Activated CD4-positive, alpha-beta T cell treated with anti-CD3 and anti-CD28 coated beads for 48 hours (primary cell): ENCODE measurements at places on chromosomes 4 and X.

DNA sequence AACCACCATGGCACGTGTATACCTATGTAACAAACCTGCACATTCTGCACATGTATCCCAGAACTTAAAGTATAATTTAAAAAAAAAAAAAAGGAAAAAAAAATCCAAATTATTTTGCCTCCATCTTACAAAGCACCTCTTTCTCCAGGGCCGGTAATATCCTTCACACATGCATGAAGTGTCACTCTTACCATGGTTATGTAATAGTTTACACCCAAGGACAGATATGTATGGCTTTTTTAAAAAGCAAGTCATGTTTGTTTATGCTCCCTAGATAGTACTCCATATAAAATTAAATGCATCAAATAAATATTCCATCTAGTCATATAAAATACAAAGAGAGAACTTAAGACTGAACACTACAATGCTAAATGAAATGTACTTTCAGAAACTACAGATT is 22.5 kb downstream of the CHIC2 start:
- no peak for DNase-seq

DNA sequence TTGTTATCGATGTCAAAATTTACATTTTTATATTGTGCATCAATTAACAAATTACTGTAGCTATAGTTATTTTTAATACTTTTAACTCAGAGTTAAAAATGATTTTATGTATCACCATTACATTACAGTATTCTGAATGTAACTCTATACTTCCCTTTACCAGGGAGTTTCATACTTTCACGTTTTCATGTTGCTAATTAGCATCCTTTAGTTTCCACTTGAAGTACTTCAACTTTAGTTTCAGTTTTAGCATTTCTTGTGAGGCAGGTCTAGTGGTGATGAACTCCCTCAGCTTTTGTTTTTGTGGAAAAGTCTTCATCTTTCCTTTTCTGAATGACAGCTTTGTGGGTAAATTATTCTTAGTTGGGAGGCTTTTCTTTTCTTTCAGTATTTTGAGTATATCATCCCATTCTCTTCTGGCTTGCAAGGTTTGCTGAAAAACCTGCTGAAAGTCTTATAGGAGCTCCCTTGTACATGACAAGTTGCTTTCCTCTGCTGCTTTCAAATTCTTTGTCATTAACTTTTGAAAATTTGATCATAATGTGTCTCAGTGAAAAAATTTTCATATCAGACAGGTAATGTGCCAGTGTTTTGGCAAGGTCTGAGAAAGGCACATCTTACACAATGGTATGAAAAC is 9.8 kb upstream of the CISD2 start:
- no peak for DNase-seq

- DNase-seq, result peak; percentile 28
These were observed 738.7 kb upstream of the NDST4 start for GRCh38 chr4:115851918-115852766.

DNA sequence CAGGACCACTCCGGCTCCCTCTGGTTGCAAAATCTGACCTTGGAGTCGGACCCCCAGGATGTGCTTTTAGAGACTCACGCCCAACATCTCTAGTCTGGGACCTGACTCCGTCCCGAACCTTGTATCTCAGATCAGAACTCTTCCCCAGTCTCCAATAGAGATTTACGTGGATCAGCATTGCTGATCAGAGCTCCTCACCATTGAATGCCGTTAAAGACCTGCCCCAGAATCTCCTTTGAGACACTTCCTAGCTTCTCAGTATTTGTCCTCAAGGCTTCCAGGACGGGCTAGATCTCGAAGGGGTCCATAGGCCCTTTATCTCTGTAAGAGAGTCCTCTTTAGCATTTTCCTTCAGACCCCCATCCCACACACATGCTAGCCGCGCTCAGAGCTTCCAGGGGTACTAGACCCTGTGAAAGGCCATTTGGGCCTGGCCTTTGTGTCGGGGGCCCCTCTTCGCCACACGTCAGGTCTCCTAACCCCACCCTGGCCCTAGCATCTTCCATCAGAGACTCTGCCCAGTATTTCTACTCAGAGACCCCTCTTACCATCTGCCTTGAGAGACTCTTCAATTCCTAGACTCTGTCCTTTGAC is 662 bp downstream of the UBA1 start:
- no peak for DNase-seq

DNA sequence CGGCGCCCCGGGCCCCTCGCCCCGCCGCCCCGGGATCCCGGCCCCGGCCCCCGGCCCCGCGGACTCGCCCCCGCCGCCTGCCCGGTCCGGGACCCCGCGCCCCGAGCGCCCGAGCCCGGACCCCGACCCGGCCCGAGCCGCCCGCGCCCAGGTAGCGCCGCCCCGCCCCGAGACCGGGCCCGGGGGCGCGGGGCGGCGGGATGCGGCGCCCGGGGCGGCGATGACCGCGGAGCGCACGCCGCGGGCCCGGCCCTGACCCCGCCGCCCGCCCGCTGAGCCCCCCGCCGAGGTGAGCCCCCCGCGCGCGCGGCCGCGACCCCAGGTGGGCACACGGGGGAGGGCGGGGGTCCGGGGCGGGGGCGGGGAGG is 224 bp downstream of the FGFRL1 start:
- no peak for DNase-seq

DNA sequence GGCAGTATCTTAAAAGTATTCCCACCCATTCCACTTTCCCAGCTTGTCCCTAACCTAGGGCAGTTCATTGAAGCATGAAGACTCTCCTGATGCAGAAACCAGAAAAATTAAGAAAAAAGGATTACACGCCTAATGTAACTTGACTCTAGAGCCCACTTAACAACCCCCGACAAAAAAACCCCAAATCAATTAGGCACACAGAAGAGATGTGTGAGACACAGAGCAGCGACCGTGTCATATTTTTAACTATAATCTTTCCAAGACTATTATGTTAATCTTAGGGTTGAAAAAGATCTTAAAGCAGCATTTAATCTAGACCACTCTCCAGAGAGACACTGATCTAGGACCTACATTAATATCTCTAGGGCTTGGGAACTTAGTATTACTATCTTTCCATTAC is 1.3 kb downstream of the YTHDC1 start:
- no peak for DNase-seq

- no peak for DNase-seq
These were observed 174.5 kb upstream of the MAOA start for GRCh38 chrX:43481576-43481975.

- DNase-seq, result peak; percentile 10
These were observed 7.2 kb downstream of the PGAM4 start for GRCh38 chrX:77962068-77962902.

DNA sequence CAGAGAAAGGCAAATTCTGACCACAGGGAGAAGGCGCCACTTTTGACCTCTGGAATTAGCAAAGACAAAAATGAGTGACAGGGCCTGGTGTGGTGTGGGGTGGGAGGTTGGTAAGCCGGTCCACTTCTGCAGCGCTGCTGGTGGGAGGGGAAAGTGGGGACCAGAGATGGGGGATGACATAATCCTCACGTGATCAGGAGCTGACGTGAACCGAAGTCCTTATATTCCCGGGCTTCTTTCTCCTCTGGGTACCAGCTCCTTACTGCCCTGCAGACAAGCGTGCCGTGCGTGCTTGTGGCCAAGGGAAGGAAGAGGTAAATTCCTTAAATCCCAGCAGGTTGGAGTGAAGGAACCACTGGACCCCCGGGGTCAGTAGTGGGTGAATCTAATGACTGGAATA is at the start of gene TCEAL7:
Gene TCEAL7 (plus strand): TSS at position 249 of the 400 bp plus-strand sequence. CDS start 1,165 bp downstream, outside the sequence.
- DNase-seq, result no peak

- DNase-seq, result no peak
These were observed 578.4 kb downstream of the TRIML1 start for GRCh38 chr4:188717661-188718060.

DNA sequence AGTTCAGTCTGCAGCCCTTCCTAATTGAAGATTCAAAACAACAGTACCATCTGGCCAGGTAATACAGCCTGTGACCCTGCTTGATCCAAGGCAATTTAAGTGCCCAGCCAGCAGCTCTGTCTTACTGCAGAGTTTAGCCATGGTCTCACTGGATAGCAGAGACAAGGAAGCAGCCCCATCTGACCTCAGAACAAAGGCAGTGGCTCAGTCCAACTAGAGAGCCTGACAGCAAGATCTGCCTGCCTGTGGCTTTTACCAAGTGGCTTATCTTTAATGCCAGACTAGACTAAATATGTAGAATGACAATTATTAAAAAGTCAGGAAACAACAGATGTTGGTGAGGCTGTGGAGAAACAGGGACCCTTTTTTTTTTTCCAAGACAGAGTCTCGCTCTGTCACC is 293.4 kb downstream of the DTHD1 start:
- no peak for DNase-seq

GRCh38 chr4:84500386-84501201 is 1.5 kb upstream of the NKX6-1 start:
- DNase-seq, result no peak
